ENCODE measurements at places on chromosomes 6 and 20. TPM values are rescaled to one million over a fixed set of nuclear protein-coding genes. Genes with fewer than 3 reads are reported as not detected.

The PBOV1 gene
- not detected for total RNA-seq

The SEL1L2 gene
- not detected for total RNA-seq

The C20orf96 gene
- total RNA-seq, result 0.58 TPM

The PRIM2 gene
- 42.2 TPM for total RNA-seq

The OR2B3 gene
- total RNA-seq, result not detected

The SAMD3 gene
- 0.29 TPM for total RNA-seq

The ARMH2 gene
- total RNA-seq, result not detected

The POLR3F gene
- total RNA-seq, result 24.7 TPM

The TRIM10 gene
- total RNA-seq, result not detected

The SLC32A1 gene
- not detected for total RNA-seq

The GRM1 gene
- not detected for total RNA-seq

The SUMO4 gene
- total RNA-seq, result 0.25 TPM

DNA sequence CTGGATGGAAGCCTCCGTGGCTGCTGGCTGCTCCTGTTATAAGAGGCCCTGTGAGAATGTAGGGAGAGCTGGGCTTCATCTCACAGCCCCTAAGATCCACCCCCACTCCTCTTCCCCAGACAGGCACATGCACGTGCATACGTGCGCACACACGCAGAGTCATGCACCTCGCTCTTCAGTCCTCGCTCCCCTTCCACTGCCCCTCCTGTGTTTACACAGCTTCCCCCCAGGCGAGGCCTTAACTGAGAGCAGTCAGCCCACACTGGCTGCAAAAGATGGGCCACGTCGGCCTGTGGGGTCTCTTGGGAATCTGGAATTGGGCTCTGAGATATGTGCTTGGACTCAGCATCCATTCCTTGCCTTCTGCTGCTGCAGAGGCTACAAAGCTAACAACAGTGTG is 35.2 kb upstream of the MLN start:
- no peak for DNase-seq

DNA sequence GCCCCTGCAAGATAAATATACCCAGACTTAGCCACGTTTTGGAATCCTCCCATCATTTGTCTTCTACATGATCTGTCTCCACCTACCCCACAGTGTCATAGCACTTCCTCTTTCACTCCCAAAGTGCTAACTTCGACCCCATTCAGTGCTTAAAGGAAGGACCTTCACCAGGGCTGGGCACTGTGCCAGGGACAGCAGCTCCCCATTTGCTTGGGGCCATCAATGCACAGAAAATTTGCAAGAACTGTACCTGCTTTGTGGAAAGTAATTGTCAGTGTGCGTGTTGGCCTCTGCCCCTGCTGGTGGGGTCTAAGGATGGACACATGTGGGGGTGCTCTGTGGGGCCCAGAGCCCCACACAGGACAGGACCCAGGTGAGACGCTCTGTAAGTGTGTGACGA is 5.2 kb upstream of the BPIFA2 start:
- DNase-seq, result no peak

DNA sequence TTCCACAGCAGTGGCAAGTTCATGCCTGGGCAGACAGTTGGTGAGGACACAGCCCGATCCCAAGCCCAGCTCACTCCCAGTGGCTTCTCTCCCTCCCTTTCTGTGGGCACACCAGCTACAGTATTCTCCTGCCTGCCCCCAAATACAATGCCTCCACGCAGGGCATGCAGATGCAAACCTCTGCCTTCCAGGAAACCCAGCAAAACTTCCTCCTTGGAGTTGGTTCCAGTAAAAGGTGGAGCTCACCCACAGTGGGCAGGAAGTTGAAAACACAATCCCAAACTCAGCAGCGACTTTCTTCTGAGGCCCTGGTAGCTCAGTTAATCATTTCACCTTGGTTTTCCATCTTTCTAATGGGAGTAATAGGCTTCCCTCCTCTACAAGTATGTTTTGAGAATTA is 93.7 kb downstream of the LY86 start:
- no peak for DNase-seq

GRCh38 chr6:166618866-166619761 is 7.9 kb downstream of the RPS6KA2 start:
- DNase-seq, result peak; percentile 29

DNA sequence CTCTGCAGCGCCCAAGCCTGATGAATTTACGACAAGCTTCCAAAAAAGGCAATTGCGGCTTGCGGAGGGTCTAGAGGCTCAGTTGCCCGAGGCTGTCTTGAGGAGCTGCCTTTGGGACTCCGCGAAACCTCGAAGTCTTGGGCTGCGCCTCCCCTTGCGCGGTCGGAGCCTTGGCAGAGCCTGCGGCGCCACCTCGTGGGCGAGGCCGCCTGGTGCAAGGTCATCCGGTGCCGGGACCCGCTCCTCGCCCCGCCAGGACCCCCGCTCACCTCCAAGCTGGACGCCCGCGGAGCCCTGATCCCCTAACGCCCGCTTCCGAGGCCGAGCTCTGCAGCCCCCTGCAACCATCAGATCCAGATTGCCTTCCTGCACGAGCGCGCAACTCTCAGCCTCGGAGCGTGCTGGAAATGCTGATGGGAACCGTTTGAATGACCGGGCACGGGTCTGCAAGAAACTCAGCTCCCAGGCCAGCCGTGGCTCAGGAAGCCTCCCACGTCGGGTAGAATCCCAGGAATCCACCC is 14.9 kb upstream of the FAM210B start:
- DNase-seq, result peak; percentile 50

GRCh38 chr20:45910670-45911485 is 1.1 kb downstream of the PLTP start:
- peak; percentile 94 for DNase-seq

GRCh38 chr20:16368645-16369292 is 204.5 kb downstream of the KIF16B start:
- DNase-seq, result no peak

DNA sequence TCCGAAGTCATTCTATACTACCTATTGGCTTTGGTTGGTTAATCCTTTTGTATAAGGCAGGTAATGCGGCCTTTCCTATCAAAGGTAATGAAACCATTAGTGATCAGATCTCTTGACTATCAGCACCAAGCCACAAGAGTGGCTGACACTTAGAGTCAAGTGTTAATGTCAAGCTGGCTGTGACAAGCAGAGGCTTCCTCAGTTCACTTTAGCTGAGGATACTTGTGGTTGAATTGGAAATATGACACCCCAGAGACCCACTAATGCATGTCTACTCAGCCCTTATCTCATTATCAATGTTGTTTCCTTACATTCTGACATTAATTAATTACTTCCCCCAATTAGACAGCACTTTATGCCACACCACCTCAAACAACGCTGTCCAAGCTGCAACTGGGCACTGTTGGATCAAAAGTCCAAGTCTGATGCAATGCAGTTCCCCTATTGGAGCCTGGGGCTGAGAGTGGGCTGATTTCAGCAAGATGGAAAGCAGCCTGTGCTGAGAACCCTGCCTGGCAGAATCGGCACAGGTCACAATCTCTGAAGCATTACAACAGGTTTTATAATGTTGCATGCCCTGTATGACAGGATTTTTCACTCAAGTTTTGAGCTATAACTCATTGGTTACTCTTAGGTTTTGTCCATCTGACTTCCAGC is 273.5 kb downstream of the COL12A1 start:
- no peak for DNase-seq

DNA sequence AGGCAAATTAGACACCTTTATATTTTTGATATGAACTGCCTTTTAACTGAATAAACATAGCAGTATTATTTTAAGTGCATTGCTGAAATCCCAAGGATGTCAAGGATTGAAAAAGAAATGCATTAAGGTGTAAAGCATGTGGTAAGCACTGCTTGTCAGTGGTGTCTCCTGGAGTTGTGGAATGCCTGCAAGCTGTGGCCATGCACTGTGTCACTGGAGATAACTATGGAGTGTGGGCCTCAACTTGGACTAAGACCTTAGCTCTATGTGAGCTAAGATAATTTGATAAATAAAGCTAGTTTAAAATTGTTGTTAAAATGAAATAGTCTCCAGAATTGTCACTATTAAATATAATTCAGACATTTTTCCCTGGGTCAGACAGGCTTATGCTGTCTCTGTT is 156.6 kb upstream of the OPRM1 start:
- no peak for DNase-seq

- DNase-seq, result peak; percentile 87
These were observed 53.5 kb upstream of the BTN3A2 start for GRCh38 chr6:26311385-26312095.

- no peak for DNase-seq
These were observed 862 bp downstream of the UCKL1 start for GRCh38 chr20:63955281-63955826.

- no peak for DNase-seq
These were observed 19.6 kb downstream of the NT5E start for GRCh38 chr6:85469276-85470022.

DNA sequence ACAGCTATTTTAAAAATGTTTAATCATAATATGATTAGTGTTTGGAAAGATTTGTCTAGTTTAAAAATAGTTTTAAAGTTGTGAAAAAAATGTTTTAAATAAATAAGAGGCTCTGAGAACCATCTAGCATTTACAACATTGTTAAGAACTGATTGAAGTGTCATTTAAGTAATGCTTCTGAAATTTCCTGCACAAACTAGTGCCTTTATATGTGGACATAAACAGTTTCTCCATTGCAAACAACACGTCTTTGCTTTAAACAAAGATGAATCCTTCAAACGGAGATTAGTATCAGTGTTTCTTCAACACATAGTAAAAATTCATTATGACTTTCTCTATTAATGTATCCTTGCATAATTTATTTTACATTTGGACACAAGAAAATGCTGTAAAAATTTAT is 45.9 kb upstream of the ID4 start:
- no peak for DNase-seq

GRCh38 chr6:109623288-109623687 is 67.7 kb downstream of the AK9 start:
- DNase-seq, result no peak

DNA sequence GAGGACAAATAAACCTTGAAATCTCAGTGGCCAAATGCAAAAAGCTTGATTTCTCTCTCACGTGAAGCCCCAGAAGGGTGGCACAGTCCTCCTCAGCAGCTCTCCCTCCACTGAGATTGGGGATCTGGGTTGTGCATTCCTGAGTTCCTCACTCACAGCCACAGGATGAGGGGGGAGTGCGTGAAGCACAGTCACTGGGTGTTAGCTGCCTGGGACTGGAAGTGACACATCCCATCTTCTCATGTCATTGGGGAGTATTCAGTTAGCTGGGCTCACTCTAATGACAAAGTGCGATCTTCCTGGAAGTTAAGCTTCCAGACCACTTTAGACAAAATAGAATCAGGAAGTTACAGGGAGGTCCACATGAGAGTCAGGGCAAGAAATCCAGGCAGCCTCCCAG is 192.2 kb upstream of the LRFN2 start:
- DNase-seq, result peak; percentile 11

- no peak for DNase-seq
These were observed 3.0 kb downstream of the SPINT4 start for GRCh38 chr20:45725134-45725533.

DNA sequence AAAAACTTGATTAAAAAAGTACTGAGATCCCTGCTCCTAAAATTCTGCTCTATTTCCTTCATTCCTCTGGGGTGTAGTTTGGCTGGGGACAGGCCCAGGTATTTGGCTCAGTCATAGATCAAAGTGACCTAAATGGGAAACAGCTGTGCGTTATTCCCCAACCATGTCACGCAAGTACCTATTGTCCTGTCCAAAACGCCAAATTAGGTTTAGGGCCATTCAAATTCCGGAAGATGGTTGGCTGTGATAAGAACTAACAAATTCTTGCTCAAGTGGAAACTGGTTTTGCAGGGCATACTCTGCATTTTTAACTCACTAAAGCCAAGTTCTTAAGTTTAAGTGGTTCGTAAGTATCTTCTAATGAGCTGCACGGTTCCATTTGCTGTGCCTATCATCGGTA is 147.6 kb upstream of the TMEM170B start:
- peak; percentile 65 for DNase-seq

- no peak for DNase-seq
These were observed 125.0 kb upstream of the RPS6KA2 start for GRCh38 chr6:166752097-166752496.

DNA sequence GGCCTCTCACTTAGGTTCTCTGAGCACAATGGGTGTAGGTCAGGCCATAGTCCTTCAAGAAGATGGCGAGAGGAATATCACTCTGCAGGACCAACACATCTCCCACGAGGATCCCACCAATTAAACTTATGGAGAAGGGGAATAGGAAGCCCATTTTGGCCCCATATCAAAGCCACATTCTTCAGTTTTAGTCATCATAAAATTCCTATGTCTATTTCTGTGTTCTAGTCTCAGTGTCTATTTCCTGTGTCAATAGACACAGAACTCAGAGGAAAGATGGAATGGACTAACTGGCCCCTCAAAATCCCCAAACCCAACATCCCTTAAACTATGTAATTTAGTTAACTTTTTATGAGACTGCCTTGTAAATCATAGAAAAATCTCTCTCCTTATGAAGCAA is 216.8 kb downstream of the HACE1 start:
- DNase-seq, result no peak

GRCh38 chr6:149323353-149323752 is 5.8 kb downstream of the TAB2 start:
- DNase-seq, result no peak

- no peak for DNase-seq
These were observed 2.9 kb downstream of the ZNF335 start for GRCh38 chr20:45968801-45969711.

DNA sequence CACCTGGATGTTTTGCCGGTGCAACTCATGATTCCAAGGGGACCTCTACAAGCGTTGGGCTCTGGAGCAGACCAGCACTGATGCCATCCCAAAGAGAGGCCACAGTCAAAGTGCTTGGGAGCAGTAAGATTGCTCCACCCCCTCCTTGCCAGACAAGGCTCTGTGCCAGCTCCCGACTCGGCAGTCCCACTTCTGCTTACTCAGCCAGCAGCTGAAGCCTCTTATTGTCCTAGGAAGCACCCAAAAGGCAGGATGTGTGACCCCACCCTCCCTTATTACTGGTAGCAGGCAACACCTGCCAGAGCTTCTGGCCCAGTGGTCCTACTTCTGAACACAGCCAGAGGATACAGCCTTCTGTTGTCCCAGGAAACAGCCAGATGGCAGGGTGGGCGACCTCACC is 614.2 kb downstream of the TENT5A start:
- no peak for DNase-seq

DNA sequence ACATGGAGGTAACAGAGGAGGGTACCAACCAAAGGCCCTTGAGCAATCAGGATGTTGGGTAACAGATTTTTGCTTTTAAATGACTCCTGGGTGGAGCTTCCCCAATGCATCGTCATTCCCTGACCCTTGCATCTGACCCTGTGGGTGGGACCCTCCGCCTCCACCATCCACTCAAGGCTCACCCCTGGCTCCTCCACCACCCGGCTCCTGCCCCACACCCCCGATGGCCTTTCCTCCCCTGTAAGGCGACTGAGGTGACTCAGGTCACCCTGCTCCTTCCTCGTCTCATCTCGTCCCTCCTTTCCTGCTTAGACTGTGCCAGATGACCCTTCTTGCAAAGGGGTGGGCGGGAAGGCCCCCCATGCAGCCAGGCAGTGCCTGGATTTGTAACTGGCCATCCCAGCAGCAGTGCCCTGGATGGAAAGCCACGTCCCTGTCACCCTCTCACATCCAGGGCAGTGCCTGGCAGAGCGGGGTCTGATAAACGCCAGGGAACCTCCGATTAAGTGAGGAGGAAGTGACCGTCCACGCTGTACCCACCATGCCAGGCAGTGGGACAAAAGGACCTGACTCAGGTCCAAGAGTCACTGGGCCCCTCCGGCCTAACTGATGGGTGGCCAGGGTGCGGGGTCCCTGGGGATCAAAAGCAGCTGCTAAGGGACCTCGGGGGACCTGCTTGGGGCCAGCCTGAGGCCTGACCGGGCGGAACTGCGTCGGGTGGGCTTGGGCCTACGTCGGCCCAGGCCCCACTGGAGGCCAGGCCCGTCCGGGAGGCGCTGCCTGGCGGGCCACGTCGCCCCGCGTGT is 624 bp upstream of the NPEPL1 start:
- no peak for DNase-seq

- DNase-seq, result no peak
These were observed 39.2 kb upstream of the FAM50B start for GRCh38 chr6:3809982-3810381.

Measured in SJSA1 (cell line).